ENCODE measurements at places on chromosomes 5 and 9.

DNA sequence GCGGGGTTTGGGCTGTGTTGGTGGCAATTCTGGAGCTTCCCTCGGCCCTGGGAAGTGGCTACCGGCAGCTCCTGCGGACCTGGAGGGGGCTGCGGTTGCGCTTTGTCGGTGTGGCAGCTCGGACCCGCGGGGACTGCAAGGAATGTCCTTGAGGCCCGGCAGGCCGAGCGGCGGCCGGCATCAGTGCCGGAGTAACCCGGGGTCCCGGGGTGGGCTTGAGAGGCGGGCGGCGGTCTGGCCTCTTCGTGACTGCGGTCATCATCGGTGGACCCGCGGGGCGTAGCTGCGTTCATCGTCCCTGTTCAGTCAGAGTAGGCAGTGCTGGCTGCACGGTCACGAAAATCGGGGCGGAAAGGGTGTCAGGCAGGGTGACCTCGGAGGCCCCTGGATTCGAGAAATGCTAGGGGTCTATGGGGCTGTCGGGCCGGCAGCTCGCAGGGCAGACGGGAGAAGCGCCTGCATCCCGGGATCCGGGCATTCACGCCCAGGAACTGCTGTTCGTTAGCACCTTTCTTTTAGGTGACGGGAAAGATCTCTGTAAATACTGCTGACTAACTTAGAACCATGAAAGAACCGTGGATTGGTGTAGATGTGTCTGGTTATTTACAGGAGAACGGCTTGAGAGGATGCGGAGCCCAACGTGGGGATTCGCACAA is 474 bp downstream of the HMGCR start:
- DNase-seq, result no peak

DNA sequence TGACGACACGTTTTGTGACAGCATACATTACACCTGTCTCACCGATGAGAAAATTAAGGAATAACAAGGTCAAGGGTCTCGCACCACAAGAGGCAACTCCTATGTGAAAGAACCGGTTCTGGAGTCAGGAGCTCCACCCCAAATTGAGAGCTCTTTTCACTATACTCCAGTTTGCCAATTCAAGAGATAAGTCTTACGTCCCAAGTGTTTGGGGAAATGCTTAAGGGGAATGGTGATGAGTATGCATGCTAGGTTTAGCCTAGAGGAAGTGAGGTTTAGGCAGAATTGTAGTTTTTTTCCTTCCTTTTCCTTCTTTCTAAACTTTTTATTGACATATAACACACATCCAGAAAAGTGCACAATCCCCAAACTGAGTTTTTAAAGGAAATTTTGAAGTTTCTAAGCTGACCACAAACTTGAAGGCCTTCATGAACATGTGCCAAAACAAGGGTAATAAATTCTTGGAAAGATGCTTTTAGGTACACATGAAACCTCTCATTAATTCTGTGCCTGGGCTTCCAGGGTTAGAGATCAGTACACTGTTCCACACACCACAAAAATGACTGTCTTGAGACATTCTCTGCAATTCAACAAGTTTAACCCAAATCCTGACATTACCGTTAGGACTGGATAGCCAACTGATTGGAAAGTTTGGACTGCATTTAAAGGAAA is 127.6 kb upstream of the SLC1A3 start:
- no peak for DNase-seq

GRCh38 chr5:23864786-23865185 is 357.4 kb downstream of the PRDM9 start:
- no peak for DNase-seq

GRCh38 chr5:157594675-157595459 is 19.3 kb upstream of the ADAM19 start:
- DNase-seq, result no peak

GRCh38 chr9:137298401-137299202 is 3.5 kb downstream of the NRARP start:
- DNase-seq, result no peak

DNA sequence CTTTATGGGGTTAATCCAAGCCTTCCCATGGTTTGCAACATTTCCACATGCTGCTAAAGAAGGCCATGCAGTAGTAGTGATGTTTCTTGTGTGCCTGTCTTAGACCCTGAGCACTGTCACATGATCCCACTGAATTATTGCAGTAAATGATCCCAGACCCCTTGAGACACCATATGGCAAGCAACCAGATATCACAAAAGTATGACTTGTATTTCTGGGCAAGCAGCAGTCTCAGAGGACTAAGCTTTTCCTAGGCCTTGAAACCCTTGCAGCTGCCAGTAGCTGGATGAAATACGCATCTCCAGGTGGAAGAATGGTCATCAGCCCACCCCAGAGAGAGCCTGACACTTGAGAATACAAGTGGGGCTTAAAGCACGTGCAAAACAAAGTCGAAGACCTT is 41.8 kb downstream of the CDO1 start:
- DNase-seq, result no peak

DNA sequence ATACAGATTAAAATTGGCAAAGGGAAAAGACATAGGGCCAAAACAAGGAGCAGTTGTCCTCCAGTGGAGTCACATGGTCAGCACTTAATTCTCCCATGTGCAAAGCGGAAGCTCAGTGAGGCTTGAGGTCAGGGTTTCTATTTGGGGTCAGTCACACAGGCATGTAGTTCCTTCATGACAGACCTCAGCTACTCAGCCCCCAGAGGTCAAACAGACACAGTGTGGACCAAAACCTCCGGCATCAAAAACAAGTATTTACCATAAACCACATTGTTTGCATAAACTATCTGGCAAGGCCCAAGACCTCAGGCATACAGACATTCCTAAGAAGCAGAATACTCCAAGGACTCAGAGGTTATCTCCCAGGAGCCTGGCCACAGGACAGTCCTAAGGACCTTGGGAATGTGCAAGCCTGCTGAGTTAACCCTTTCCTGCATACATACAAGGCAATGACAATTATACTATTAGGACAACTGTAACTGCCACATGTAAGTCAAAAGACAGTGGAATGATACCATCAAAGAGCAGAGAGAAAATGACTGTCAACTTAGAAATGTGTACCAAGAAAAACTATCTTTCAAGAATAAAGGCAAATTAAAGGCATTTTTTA is 28.7 kb upstream of the FNIP1 start:
- peak; percentile 55 for DNase-seq

- no peak for DNase-seq
Measured at GRCh38 chr9:123425261-123425821, 69.3 kb downstream of the CRB2 start.

DNA sequence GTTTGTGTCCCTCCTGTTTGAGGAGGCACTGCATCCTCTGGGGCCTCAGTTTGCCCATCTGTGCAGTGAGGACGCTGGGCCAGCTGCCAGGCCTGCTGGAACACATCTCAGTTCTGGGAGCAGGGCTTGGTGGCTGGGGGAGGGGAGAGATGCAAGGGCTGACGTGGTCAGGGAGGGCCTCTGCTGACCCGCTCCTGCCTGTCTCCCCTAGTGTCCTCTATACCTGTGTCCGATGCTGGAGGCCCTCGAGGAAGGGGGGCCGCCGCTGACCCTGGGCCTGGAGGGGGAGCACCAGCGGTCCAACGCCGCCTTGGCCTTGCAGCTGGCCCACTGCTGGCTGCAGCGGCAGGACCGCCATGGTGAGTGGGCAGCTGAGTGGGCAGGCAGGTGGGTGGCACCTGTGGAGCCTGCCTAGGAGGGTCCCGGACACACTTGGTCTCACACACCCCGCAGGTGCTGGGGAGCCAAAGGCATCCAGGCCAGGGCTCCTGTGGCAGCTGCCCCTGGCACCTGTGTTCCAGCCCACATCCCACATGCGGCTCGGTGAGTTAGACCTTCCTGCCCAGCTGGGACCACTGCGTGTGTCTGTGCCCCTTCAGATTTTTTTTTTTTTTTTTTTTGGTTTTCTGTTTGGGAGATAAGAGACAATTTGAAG is 5.8 kb downstream of the FPGS start:
- no peak for DNase-seq

GRCh38 chr9:107172979-107173347 is 110.1 kb upstream of the RAD23B start:
- DNase-seq, result peak; percentile 29

- DNase-seq, result peak; percentile 5
Measured at GRCh38 chr9:83583151-83584014, 39.6 kb upstream of the IDNK start.

GRCh38 chr9:133468777-133469421 is 9.1 kb downstream of the CACFD1 start:
- no peak for DNase-seq

- no peak for DNase-seq
Measured at GRCh38 chr5:114822863-114823262, 346.8 kb downstream of the TRIM36 start.

- DNase-seq, result peak; percentile 86
Measured at GRCh38 chr5:159456722-159457465, 126.6 kb upstream of the IL12B start.

DNA sequence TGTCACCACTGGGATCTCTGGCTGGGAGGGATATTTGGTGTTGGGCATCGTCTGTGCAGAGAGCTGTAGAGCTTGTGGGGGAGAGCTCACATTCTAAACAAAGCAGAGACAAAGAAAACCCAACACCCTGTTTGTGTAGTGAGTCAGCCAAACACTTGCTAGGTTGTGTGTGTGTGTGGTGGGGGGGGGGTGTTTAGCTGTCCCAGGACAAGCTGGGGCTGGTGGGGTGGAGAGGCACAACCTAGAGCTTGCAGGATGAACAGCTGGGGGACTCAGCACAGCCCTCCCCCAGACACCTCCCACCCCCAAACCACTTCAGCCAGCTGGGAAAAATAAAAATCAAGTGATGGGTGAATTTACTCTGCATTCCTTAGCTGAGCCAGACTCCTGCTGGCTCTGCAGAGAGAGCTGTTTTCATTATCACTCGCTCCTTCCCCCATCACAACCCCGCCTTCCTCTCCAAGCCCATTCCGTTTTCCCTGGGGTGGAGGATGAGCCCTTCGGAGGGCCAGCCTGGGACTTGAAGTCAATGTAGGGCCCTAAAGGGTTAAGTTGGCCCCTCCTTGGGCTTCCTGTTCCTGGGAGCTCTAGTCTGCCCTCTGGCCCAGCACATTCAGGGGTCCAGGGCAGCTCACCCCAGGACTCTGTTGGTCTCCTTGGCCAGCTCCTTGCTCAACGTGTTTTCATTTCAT is 2.6 kb downstream of the OLFML2A start:
- DNase-seq, result no peak

DNA sequence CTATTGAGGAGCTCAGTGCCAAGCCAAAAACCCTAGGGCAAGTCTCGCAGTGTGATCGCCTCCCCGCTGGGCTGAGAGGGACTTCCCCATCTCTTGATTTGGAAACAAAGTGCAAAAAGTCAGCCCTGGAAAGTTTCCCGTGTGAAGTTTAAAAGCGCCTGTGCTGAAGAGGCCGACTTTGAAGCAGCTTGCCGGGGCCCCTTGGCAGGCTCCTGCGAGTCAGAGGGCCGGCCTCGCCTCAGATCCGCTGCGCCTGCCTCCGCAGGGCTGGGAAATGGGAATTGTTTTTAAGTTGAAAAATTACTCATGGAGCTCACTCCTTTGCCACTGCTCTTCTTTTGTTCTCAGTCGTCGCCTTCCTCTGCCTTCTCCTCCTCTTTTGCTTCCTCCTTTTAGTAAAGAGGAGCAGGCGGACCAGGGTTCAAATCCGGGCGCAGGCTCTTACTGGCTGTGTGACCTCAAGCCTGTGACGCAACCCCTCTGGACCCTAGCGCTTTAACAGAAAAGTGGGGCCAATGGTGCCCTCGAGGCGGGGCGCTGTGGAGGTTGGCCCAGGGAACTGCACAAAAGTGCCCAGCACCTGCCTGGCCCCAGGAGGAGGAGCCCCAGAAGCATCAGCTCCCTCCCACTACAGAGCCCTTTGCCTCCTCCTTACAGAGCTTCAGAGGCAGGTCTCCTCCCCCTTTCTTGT is 14.7 kb upstream of the LHX2 start:
- DNase-seq, result no peak

DNA sequence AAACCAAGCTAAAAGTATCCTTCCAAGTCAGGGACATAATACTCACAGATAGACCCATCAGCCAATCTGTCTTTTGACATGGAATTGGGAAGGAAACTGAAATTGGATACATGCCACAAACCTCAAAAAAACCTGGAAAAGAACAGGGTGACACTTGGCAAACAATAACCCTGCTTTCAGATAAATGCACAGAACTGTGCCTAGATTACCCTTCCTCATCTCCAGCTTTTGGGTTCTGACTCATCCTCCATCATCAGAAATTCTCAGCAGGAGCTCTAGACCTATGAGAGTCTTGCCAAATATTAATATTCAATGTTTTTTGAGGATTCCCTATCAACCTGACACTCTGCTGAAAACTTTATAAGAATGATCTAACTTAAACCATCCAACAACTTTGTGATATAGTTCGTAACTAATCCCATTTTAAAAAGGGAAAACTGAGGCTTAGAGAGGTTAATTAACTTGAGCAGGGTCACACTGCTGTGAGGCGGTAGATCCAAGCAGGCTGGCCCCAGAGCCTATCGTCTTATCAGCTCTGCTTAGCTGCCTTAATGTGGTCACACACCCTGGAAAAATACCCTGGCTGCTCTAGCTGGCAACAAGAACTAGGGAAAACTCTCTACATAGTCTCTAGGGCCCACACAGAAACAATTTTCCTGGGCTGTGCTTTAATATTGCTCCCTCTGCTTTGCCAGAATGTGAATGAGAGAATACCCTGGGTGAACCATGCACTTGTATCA is 157.0 kb upstream of the TRPC7 start:
- no peak for DNase-seq

DNA sequence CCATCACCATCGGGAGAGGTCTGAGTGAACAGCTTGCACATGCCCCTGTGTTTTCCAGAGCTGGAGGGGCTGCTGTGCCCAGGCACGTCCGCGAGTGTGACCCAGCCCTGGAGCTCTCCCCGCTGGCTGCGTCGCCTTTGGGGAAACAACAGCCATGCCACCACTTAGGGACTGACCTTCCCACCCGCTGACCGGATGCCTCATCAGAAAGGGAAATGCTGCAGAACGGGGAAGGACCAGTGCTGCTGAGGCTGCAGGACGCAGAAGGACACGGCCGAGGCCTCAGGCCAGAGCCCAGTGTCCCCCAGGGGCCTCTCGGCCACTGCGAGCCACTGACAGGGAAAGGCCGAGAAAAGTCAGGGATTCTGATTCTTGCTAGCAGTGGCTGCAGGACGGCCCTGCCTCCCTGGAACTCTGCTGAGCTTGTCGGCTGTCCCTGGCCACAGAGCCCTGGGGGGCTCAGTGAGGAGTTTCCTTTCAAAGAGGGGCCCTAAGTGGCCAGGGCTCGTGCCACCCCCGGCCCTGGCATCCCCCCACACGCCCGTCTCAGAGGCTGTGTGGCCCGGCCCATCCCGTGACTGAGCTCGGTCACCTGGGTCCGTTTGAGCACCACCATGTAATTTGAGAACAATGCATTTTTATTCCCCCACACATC is 130.8 kb downstream of the ZNF354C start:
- DNase-seq, result no peak

- DNase-seq, result no peak
Measured at GRCh38 chr5:14599476-14600127, 18.0 kb downstream of the OTULINL start.

- DNase-seq, result no peak
Measured at GRCh38 chr9:15307523-15307841, 466 bp upstream of the TTC39B start.
